ENCODE measurements at places on chromosomes 2 and 18.

DNA sequence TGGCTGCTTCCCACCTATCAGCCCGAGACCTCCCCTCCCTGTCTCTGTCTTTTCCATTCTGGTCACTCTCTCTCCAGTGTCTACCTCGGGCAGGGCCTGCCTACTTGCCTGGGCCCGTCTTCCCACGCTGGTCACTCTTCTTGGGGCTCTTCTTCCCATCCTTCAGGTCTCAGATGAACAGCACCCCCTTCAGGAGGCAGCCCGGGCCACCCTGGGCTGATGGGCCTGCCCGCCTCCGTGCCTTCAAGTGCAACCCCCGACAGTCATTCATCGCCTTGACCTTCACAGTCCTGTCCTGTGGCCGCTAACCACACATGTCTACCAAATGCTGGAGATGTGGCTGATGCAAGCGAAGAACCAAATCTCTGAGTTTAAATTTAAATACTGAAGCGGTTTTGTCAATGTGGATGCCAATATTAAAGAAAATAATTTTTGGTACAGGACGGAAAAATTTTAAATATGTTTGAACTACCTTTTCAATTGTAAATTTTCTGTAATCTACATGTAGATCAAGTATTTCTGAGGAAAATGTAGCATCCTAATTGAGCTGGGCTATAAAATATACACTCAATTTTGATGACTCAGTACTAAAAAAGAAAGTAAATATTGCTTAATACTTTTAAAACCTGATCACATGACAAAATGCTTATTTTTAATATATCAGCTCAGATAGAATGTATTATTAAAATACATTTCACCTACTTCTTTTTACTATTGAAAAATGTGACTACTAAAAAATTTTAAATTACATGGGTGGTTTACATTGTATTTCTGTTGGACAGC, 96.4 kb downstream of the LAMA1 start:
- no peak for DNase-seq

- no peak for DNase-seq
These were observed 310.3 kb upstream of the LYPD1 start for GRCh38 chr2:132980304-132980703.

GRCh38 chr2:97664636-97664970, 759 bp upstream of the ACTR1B start:
- no peak for DNase-seq

GRCh38 chr2:234816056-234816455, 135.8 kb upstream of the SH3BP4 start:
- DNase-seq = no peak

- DNase-seq = no peak
These were observed 13.9 kb downstream of the STAT1 start for GRCh38 chr2:190999949-191000665.

GRCh38 chr2:165479856-165480255, 10.4 kb downstream of the CSRNP3 start:
- no peak for DNase-seq

DNA sequence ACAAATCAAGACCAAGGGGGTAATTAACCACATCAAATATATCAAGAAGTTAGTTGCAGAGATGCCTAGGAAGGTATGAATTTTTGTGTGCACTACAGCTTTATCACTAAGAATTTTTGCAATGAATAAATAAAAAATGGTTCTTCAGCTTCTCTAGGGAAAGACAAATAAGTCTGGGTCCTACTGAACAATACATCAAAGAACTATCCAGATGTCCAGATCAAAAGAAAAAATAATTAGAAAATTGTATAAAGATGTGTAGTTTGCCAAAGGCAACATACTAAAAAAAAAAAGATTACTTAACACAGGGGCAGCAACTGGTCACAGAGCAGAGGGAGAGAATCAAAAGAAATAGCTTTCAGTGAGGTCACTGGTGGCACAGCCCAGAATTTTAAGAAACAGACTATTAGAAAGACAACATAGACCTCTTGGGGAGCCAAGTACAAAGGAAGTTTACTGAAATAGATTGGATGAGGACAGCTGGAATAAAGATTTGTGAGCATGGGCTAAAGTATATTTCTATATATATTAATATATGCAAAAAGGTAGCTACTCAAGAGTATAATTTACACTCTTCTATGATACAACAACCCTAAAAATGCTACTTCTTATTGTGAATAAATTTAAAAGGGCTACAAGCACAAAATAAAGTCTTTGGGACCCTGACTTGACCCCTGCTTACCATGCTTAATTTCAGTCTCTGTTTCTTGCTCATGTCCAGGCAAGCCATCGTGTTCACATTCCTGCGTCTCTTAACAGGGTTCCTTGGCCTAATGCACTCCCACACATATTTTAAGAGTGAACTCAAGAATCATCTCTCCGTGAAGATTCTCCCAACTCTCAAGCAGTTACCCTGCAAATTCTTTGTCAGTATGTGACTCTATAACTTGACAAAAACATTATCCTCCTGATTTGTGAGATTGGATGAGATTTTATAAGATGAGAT, 99.0 kb upstream of the GRB14 start:
- DNase-seq = no peak

DNA sequence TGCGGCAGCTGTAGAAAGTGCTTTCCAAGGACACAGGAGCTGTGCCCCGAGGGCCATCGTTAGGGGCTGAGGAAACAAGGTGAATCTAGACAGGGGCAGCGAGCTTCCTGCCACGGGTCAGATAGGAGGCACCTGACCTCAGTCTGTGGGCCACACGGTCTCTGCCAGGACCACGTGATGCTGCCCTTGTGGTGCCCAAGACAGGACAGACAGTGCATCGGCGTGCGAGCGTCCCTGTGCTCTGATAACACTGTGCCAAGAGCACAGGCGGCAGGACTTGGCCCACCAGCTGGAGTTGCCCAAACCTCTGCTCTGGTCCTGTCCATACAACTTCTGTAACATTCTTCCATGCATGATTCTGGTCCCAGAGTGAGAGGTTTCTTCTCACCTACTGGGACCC, 225.4 kb downstream of the TWIST2 start:
- DNase-seq = no peak

DNA sequence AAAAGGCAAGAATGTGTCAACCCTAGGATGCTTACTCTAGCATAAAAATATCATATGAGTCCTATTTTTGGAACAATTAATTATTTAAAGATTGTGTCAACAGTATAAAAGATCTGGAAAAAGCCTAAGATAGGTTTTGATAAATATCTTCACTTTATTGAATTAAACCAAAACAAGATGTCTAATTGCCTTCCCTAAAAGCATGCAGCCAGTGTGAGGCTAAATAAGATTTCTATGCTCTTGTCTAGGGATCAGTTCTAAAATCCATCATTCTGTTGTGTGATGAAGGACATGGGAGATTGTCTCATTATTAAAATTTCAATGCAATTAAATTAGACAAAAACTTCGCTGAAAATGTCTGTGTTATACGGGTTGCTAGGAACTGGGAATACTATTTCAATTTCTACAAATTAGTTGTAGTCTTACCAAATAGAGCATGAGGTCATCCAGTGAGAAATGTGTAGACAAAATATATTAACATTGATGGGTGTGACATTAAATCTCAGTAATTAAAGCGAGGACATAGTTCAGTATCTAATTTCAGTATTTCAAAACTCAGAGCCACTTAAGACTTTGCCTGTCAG, 535.6 kb upstream of the FSIP2 start:
- no peak for DNase-seq

DNA sequence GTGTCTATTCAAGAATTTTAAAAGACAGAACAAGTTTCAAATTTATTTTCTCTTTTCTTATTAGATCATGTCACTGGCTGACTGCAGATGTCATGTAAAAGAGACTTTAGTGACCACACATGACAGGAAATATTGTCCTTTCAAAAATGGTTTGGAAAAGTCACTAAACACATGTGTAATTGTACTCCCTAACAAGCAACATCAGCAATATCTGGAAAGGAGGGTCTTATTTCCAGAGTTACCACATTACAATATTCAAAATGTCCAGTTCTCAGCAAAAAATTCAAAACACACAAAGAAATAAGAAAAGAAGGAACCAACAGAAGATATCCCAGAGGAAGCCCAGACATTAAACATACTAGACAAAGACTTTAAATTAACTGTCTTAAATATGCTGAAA, 197.1 kb downstream of the EN1 start:
- no peak for DNase-seq

GRCh38 chr2:240170883-240171282, 30.4 kb upstream of the OTOS start:
- DNase-seq = no peak

- no peak for DNase-seq
These were observed 12.1 kb downstream of the HS1BP3 start for GRCh38 chr2:20638646-20639430.

GRCh38 chr2:38533180-38533579, 69.5 kb downstream of the HNRNPLL start:
- no peak for DNase-seq

- no peak for DNase-seq
These were observed 126.2 kb downstream of the NUP35 start for GRCh38 chr2:183250472-183250871.

DNA sequence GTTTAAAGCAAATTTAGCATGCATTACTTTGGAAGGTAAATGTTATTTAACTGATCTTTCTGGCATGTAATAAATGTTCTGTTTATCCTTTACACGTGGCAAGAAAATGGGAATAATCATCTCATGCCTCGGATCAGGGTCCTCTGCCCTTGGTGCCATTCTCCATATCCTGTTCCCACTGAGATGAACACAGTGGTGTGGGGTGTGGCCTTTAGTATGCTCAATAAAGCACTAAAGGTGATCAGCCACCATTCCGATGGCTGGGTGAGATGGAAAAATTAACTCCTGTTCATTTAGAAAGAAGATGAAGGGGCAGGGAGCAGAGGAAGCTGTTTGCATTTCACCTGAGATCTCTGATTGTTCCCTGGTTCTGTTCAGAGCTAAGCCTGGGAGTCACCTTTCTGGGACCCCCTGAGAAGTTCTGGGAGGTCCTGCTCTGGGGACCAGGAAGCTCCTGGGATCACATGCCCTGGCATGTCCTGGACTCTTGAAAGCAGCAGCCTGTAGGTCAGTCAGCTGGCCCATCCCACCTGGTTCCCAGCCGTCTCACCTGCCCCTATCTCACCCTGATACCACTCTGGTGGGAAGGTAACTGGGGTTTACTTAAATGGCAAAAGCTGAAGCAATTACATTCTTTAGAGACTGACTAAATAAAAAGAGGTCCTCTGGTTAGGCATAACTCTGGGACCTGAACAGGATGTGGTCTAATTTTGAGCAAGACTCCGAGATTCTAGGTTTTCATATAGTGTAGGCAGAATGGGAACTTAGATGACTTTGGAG, 288.9 kb upstream of the EPAS1 start:
- DNase-seq = no peak

DNA sequence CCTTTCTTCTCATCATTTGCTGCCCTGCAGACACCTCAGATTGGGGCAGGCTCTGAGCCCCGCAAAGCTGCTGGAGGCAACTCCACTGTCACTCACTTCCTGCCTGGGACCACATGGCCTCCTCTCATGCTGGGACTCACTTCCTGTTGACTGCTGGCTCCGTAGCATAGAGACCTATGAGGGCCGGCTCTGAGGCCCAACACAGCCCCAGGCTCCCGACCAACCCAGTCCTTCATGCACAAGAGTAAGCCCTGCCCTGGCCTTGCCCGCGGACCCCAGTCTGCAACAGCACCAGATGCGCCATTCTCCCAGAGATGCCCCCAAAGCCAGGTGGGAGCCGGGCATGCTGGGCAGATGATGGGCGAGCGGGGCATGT, 55.7 kb downstream of the DNMT3A start:
- no peak for DNase-seq

DNA sequence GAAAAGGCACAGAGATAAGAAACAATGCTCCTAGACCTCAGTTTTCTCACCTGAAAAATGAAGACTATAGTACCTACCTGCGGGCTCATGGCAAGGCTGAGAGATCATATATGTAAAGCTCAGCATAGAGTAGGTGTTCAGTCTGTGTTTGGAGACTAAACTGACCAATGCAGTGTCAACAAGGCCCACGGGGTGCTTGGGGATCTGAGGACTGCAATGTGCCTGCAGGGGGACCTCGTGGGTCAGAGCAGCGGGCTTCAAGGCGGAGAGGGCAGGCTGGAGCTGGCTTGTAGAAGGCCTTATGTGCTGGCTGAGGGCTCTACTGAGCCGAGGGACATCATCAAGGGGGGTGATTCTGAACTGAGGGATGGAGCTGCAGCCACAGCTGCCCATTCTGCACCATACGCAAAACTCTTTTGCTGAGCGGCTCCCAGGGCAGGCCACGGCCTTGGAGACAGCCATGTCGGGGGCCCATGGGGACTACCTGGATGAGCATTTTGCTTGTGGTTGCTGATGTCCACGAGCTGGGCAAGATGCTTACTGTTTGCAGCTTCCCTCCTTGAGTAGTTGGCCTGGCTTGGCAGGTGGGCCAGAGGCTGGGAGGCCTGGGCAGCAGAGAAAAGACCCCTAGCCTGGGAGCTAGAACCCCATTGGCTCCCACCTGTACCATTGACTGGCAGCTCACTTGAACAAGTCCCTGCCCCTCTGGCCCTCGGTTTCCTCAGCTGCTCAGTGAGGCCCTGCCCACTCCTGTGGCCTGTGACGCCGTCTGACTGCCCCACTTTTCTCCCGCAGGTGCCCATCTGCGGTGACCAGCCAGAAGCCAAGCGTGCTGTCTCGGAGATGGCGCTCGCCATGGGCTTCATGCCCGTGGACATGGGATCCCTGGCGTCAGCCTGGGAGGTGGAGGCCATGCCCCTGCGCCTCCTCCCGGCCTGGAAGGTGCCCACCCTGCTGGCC, 23.5 kb downstream of the STEAP3 start:
- no peak for DNase-seq

- DNase-seq = no peak
These were observed 15.5 kb upstream of the IL1RN start for GRCh38 chr2:113111823-113112287.

- no peak for DNase-seq
These were observed 38.8 kb upstream of the CCBE1 start for GRCh38 chr18:59736061-59736460.

DNA sequence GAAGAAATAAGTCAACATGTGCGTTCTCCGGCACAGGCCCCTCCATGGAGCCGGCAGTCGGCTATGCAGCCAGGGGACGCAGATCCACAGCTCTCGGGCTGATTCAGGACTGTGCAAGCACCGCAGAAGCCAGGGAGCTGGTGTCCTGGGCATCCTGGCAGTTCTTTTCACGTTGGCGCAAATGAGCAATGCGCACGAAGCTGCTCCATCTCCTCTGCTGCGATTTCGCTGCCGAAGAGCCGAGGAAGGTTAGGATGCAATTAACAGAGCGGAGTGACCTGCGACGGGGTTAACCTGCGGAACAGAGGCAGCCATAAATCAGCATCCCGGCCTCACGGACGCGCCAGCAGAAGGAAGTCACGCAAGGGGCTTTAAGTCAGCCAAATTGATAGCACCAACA, 107.1 kb upstream of the POU3F3 start:
- DNase-seq = peak; percentile 31

All from right kidney (tissue), 9 donors.